ENCODE measurements at places on chromosomes 4 and X. TPM values are rescaled to one million over a fixed set of nuclear protein-coding genes. Genes with fewer than 3 reads are reported as not detected.

Gene IQCM
- total RNA-seq, result 0.20 TPM

Gene PDGFRA
- total RNA-seq, result 0.25 TPM

Gene EIF1AX
- total RNA-seq, result 132 TPM

Gene ZDHHC15
- not detected for total RNA-seq

Gene CDX4
- total RNA-seq, result not detected

Gene MAGEA1
- total RNA-seq, result not detected

- no peak for DNase-seq
- no peak overlapping the region for H3K4me3 ChIP-seq
- no peaks in the 10 kb centered on the region for H3K36me3 ChIP-seq
- no peaks in the 10 kb centered on the region for H3K27me3 ChIP-seq
- no peak overlapping the region for H3K27ac ChIP-seq
- H3K4me1 ChIP-seq, result peaks cover 19% of the 10 kb centered on the region
Observed at GRCh38 chrX:130124577-130124976, 14.3 kb upstream of the ELF4 start.

- no peak overlapping the region for H3K4me3 ChIP-seq
- H3K4me1 ChIP-seq, result no peaks in the 10 kb centered on the region
- DNase-seq, result no peak
- no peak overlapping the region for H3K27ac ChIP-seq
- no peaks in the 10 kb centered on the region for H3K36me3 ChIP-seq
Observed at GRCh38 chrX:122572461-122572860, 611.6 kb upstream of the GRIA3 start.

GRCh38 chr4:152259866-152260265 is 276.0 kb downstream of the FBXW7 start:
- DNase-seq, result no peak
- H3K4me3 ChIP-seq, result no peak overlapping the region

- no peaks in the 10 kb centered on the region for H3K36me3 ChIP-seq
- H3K4me3 ChIP-seq, result no peak overlapping the region
- H3K4me1 ChIP-seq, result no peaks in the 10 kb centered on the region
- DNase-seq, result no peak
- no peaks in the 10 kb centered on the region for H3K27me3 ChIP-seq
- H3K27ac ChIP-seq, result no peak overlapping the region
Observed at GRCh38 chrX:127732709-127733108, 319.5 kb downstream of the ACTRT1 start.

DNA sequence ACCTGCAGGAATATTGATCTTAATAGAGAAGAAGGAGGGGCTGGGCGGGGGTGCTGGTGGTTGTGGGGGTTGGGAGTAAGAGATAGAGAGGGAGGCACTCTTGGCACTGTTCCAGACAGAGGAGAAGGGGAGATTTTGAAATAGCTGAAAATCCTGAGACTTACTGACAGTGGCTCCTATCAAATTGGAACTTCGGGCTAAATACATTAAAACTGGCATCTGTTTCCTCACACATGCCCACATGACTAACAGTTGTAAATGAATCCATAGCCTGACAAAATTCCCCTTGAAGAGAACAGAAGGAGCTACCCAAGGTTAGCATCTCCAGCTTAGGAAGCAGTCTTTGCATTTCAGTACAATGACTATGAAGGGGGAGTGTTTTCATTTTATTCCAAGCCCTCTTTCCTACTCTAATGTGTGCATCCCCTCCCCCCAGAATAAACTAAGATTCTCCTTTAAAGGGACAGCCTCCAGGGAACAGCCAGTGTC is 1.4 kb downstream of the DCX start:
- no peak overlapping the region for H3K27ac ChIP-seq
- H3K4me3 ChIP-seq, result no peak overlapping the region
- DNase-seq, result no peak
- no peaks in the 10 kb centered on the region for H3K27me3 ChIP-seq
- H3K4me1 ChIP-seq, result no peaks in the 10 kb centered on the region

DNA sequence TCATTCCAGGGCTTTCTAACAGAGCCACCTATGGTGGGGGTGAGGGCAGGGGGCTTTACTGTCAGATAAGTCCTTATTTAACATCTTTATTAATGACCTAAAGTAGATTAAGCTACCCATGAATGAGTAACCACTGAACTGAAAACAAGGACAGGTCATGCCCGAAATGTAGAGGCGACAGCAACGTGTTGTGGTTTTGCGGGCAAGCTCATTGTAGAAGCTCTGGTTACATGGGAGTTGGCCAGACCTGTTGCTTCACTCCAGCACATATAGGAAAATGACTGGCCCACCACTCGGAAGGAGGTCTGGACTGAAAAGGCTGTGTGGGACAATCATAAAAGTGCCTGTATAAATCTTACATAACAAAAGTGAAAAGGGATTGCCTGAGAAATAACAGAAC is 109.6 kb upstream of the NDP start:
- no peak overlapping the region for H3K27ac ChIP-seq
- no peaks in the 10 kb centered on the region for H3K4me1 ChIP-seq
- no peaks in the 10 kb centered on the region for H3K36me3 ChIP-seq
- no peak for DNase-seq
